ENCODE measurements at places on chromosomes 1 and 21. TPM values are rescaled to one million over a fixed set of nuclear protein-coding genes. Genes with fewer than 3 reads are reported as not detected.

GRCh38 chr21:36915014-36915695 lies 51.3 kb downstream of the HLCS start:
- no peak for DNase-seq

- no peak for DNase-seq
These were observed 25.2 kb upstream of the LRRC8C start for GRCh38 chr1:89607586-89608318.

DNA sequence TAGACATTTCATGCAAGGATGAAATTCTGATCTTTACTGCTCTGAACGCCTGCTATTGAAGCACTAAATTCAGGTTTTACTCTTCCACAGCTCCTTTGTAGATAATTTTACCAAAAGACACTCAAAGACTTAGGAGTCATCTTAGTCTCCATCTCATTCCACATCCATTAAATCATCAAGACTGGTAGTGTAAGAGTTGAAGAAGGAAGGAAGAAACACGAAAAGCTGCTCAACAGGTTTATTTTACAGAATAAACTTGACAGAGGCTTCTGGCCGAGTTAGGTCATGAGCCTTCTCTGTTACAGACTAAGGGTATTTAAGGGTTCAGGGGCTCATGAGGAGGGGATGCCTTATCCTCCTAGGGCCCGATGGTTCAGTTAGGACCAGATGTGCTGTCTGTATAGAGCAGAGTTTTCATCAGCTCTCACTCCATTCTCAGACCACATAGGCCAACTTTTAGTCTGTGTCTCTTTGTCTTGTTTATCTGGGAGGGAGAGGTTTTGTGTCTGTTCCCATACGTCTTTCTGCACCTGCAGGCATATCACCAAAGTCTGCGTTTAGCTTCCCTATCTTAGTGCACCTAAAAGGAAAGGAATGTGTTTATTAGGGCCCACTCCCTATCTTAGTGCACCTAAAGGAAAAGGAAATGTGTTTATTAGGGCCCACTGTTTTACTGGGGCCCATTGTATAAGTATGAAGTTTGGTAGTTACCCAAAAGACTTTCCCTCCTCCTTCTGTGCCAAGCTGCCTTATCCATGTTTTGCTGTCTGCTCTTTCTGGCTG lies 57.4 kb upstream of the RGS18 start:
- no peak for DNase-seq

DNA sequence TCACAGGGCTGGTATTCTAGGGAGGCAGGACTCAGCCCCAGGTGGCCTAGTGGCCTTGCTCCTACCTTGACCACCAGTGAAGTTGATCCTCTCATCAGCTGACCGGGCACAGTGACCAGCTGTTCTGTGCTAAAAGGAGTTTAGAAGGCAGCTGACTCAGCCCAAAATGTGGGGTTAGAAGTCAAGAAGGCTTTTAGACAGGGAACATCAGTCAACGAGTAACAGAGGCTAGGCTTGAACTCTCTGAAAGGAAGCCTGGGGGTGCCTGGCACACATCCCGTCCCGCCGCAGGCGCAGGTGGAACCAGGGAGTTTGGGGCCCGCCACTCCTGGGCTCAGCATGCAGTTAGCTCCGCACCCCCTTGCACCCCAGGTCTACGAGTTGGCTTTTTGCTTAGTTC lies 114.9 kb upstream of the SLC45A1 start:
- no peak for DNase-seq

DNA sequence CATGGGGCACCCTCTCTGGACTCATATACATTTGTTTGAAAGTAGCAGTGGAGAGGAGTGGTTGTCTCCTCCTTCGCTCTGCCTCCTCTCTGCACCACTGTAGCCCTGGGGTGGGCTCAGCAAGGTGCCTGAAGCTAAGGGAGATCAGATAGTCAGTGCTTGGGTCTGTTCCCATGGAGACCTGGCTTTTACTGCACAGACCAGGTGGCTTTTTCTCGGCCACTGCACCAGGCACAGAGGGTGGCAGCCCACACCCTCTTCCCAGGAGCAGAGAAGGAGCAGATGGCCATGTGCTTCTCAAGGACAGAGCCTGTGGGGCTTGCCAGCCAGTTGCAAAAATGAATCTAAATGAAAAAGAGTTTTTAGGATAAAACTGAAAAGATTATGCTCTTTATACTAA lies 123.4 kb upstream of the KCNK1 start:
- no peak for DNase-seq

DNA sequence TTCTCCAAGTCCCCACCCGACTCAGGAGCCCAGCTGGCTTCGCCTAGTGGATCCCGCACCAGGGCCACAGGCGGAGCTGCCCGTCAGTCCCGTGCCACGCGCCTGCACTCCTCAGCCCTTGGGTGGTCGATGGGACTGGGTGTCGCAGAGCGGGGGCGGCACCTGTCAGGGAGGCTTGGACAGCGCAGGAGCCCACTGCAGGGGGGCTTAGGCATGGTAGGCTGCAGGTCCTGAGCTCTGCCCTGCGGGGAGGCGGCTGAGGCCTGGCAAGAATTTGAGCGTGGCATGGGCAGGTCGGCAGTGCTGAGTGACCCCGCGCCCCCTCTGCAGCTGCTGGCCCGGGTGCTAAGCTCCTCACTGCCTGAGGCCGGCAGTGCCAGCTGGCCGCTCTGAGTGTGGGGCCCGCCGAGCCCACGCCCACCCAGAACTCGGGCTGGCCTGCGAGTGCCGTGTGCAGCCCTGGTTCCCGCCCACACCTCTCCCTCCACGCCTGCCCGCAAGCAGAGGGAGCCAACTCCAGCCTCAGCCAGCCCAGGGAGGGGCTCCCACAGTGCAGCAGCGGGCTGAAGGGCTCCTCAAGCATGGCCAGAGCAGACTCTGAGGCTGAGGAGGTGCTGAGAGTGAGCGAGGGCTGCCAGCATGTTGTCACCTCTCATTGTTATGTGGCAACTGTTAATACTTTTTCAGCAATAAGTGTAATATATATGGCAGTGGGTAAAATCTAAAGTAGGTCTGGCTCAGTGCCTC lies 548.4 kb upstream of the BRINP3 start:
- no peak for DNase-seq

GRCh38 chr1:68197461-68197860 lies 34.9 kb downstream of the WLS start:
- no peak for DNase-seq

DNA sequence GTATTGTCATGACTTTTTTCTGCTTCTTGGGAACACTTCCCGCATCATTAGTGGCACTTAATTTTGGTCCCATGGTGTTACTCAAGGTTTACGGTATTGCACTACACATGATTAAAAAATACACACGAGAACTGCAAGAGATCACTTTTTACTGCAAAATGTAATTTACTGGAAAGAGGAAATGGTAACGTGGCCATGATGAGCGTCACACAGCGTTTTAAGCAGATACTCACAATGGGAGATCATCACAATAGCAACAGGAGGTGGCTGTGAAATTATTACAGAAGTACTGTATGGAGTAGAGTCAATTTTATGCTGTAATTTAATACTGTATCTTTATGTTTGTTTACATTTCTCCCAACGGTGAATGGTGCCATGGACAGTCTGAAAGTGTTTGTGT lies 1510.3 kb downstream of the AMY1C start:
- DNase-seq, result no peak

DNA sequence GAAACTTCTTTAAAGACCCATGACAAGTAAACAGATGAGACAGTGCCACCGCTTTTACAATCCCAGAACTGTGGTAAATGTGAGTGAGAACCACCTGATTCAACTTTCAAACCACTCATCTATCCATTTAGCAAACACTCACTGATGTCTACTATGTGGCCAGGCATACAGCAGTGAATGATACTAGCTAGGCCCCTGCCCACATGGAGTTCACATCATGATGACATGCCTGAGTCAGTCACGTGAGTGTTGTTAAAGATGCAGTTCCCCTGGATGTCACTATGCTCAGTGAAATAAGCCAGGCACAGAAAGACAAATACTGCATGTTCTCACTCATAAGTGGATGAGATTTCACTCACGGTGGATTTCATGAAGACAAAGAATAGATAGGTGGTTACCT lies 28.4 kb downstream of the STX6 start:
- no peak for DNase-seq

DNA sequence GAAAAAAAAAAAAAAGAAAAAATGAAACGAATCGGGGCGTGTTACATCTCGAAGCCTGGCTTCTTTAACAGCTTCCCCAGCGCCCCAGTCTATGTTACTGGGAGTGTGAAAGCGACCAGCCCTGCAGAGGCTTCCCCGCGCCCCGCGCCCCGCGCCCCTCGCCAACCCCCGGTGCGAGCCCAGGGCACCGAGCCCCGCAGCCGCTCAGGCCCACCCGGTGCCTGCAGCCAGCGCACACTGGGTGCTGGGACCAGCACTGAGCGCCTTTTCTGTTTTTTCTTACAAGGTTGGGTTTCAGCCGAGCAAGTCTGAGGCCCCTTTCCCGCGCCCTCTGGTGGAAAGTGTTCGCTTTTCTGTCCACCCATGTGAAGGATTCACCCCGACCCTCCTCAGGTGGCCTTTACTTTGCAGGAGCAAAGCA lies 42.1 kb upstream of the ZNF496 start:
- no peak for DNase-seq

DNA sequence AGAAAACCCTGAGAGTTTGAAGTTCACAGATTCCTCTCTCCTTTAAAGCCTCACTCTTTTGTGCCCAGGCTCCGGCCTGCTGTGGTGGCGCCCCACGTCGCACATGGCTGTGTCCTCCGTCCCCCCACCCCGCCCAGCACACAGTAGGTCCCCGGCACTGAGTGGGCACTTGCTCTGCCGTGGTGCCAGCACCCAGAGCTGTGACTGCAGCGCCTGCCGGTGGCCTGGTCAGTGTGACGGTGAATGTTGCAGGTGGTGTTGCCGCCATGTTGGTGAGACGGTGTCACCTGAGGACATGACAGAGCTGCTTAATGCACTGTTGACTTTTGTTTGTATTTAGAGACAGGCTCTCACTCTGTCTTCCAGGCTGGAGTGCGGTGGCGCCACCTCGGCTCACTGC lies 3.4 kb downstream of the ATAD3C start:
- no peak for DNase-seq

DNA sequence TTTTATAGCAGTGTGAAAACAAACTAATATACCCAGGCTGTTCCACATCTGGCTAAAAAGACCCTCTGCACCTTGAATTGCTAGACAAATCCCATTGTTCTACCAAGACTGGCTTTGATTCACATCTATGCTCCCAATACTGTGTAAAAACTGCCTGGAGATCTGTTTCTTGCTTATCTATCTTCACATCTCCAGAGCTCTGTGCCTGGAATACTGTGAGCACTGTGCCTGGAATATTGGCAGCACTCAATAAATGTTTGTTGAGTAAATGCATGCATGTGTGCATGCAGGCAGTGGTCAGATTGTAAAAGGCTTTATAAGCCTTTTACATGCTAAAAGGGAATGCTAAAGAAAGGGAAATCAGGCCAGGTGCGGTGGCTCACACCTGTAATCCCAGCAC lies 75.5 kb upstream of the APP start:
- no peak for DNase-seq

- peak; percentile 85 for DNase-seq
These were observed 11.1 kb downstream of the IFFO2 start for GRCh38 chr1:18945401-18945849.

- DNase-seq, result no peak
These were observed 41.0 kb downstream of the DEGS1 start for GRCh38 chr1:224223819-224224714.

UBXN10 gene
- total RNA-seq, result 2.4 TPM

FBXO2 gene
- 0.42 TPM for total RNA-seq

SPRR1A gene
- total RNA-seq, result not detected

PCP4 gene
- total RNA-seq, result 14.2 TPM

BPNT1 gene
- total RNA-seq, result 24.3 TPM

ZMYND12 gene
- 3.2 TPM for total RNA-seq

Measured in urinary bladder (tissue), 4 donors.